ENCODE measurements at places on chromosomes 16 and 17.

GRCh38 chr17:31907342-31907962, 5.9 kb upstream of the UTP6 start:
- peak; percentile 66 for DNase-seq

DNA sequence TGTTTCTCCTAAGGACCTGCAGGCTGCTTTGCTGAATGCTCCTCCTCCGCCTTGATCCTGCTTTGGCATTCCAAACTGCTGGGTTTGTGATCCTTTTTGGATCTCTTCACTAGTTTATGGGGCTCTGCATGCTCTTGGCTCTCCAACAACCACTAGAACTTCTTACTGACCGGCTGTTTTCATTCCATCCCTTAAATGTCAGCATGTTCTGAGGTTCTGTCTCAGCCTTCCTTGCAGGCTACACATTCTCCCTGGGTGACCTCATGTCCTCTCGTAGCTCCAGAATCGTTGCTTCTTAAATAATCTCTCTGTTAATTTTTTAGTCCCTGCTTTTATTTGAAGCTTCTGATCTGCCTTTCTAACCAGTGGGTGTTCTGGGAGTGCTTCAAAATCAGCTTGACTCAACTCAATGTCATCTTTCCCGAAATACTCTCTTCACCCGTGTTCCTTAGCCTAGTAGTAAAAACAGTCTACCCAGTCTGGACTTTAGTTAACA, 119.0 kb upstream of the HS3ST2 start:
- DNase-seq = no peak

DNA sequence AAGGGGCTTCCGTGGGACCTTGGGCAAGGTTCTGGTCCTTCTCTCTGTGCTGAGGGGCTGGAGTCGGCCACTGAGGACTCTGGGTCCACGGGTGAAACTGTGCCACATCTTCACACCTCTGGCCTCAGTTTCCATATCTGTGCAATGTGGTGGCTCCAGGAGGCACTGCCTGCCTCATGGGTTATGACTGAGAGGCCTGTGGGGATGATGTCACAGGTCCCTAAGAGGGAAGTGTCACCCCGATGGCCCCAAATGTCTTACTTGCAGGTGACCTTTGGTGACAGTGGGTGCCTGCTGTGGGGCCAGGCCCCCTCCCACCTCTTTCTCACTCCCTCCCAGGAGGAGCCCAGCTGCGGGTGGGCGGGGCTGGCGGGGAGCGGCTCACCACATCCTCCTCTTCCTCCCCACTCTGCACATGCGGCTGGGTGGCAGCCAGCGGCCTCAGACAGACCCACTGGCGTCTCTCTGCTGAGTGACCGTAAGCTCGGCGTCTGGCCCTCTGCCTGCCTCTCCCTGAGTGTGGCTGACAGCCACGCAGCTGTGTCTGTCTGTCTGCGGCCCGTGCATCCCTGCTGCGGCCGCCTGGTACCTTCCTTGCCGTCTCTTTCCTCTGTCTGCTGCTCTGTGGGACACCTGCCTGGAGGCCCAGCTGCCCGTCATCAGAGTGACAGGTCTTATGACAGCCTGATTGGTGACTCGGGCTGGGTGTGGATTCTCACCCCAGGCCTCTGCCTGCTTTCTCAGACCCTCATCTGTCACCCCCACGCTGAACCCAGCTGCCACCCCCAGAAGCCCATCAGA, at the start of gene IL21R:
IL21R (plus strand) TSS at position 407 of the 801 bp plus-strand sequence. CDS start 27,898 bp downstream, outside the sequence.
- peak; percentile 32 for DNase-seq

GRCh38 chr17:41101586-41102259, at the start of gene KRTAP4-16:
KRTAP4-16 (minus strand) TSS chr17:41102209; CDS start chr17:41102209, 0 bp downstream.
- DNase-seq = no peak

DNA sequence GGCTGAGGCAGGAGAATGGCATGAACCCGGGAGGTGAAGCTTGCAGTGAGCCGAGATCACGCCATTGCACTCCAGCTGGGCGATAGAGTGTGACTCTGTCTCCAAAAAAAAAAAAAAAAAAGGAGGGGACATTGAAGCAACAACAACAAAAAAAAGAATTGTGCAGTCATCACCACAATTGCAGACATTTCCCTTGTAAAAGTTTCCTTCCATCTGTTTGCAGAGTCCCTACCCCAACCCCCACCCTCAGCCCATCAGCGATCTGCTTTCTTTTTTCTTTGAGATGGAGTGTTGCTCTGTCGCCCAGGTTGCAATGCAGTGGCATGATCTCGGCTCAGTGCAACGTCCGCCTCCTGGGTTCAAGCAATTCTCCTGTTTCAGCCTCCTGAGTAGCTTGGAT, 3.7 kb downstream of the MGRN1 start:
- no peak for DNase-seq

DNA sequence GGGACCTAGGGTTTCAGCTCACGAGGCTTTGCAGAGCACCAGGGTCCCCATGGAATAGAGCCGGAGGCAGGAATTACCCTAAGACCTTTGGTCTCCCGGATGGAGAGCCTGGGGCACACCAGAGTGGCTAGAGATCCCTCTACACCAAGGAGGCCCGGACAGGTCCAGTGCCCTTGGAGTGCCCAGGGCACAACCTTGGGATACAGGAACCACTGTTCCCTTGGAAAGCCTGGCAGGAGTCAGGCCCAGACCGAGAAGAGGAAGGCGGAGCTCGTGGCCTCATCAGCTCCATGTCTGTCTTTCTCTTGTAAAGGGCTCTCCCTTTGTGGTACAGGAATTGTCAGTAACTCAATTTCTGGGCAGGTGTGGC, 3.8 kb upstream of the DBNDD1 start:
- DNase-seq = no peak

- DNase-seq = peak; percentile 53
Observed at GRCh38 chr16:50547340-50548124, 664 bp upstream of the NKD1 start.

DNA sequence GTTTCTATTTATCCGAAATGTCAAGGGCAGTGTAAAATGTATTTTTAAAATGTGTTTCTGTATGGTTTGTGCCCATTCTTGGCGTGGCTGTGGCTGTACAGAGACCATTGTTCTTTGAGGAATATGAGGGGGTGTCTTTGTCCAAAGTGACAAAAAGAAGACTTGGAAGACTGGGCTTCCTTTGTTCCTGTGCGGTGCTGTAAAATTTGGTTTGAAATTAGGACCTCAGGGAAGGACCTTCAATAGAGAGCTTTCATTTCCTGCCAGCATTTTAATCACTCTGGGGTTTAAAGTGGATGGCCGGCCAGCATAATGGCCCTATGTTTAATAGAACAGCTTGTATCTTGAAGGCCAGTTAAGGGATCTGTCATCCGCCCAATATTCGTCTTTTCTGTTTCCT, 190.1 kb upstream of the TBX2 start:
- no peak for DNase-seq

GRCh38 chr17:9513266-9513665, 62.4 kb downstream of the STX8 start:
- no peak for DNase-seq

DNA sequence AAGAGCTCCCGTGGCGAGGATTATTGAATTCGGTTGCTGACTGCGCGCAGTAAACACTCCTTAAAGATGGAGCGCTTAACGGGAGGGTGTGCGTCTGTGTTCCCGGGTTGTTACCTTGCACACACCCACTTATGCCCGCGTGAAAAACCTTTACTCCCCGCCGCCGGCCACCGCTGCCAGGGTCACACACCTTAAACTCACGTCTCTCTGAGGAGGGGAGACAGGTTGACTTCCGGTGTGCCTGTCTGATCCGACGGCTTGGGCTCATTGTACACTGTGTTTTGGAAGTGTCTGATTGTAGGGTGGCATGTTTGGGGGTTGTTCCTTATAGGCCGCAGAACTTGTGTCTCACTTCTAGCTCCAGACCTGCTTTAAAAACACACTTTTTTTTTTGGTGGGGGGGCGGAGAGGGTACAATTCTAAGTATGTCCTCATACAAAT, 66.8 kb downstream of the KPNA2 start:
- no peak for DNase-seq

- no peak for DNase-seq
Observed at GRCh38 chr17:41836550-41837196, 641 bp upstream of the NT5C3B start.

DNA sequence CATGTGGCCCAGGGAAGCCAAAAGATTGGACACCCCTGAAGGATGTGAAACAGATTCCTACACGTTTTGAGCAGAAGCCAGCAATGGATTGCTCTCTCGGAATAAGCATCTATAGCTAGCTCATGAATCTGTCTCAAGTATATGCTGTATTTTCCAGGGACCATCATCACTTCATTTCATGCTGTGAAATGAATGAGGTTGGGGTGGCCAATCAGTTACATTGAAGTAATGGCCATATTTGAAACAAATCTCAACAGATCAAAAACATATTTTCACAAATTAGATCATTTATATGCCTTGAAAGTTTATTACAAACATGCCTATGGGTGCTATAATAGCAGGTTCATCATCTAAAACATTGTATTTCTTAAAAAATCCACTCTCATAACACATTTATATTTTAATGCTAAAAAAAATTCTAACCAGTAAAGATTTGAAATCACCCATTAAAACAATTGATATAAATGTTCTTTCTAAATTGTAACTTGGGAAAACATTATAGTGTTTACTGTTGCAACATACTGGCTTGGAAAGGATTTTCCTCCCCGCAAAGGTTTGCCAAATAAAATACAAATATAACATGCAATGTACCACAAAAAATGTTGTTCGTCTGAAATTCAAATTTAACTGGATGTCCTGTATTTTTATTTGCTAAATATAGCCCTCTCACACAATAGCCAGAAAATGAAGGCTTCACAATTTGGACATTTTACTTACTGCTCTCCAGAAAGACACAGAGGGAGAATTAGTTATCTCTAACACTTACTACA, 743.6 kb downstream of the KCNJ2 start:
- DNase-seq = no peak

DNA sequence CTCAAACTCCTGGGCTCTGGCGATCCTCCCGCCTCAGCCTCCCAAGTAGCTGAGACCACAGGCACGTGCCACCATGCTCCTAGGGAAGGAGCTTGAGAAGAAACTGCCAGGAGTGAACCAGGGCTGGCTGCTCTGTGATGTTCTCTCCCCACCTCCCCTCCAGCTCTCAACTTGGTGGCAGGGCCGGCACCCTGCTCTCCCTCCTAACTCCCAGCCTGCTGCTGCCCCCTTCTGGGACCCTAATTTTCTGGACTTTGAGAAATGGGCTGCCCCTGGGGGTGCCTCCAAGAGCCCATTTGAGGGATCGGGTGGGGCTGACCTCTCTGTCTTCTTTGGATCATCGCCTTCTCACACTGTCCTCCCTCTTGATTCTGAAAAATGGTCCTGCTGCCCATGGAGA, 14.9 kb upstream of the STAT3 start:
- DNase-seq = peak; percentile 67

DNA sequence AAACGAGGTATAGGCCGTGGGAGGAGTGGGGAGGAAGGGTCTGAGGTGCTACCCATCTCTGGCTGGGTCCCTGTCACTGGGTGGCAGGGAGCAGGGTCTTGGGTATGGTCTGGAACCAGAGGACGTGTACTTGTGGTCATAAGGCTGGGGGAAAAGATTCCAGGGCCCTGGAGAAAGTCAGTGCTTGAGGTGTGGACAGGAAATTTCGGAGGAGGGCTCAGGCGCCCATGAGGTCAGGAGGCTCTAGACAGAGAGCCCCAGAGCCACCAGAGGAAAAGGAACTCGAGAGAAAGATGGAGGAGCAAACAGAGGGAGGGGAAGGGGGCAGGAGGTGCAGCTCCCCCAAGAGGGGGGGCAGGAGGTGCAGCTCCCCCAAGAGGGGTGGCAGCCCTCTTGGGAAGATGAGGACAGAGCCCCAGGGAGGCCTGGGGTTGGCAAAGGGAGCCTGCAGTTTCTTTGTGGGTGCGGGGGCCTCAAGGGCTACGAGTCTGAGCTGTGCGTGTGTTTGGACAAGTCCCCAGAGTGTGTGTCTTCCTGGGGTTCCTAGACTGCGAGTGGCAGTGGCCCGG, 683 bp upstream of the SLC7A6 start:
- no peak for DNase-seq

DNA sequence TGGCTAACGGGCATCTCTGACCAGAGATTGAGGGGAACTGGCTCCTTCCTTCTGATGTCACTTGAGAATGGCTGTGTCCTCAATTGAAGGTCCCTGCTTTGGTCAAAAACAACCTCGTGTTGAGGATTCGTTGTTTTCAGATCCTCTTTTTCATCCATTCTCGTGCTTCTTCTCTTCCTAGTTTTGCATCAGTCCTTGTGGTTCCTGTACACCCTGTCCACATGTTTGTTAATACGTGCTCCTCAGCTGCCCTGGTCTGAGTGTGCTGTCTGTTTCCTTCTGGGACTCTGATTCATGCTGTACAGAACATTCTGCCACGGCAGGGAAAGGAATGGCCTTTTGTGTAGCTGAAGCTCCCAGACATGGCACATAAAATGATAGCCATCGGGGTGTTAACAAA, 863.2 kb upstream of the GOT2 start:
- no peak for DNase-seq

DNA sequence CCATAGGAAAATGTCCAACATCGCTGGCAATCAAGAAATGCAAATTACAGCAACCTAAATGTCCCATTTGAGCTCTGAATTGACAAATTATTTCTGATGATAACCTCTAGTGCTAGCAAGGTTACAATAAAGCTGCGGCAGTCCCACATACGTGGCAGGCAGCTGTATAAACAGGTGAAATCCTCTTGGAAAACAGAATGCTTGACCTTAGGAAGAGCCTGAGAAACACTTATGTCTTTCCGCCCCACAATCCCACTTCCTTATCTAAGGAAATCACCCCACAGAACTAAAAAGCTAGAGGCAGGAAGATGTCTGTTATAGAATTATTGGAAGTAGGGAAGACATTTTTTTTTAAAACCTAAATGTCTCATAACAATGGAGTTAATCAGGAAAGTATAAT, 154.3 kb downstream of the KATNIP start:
- DNase-seq = no peak

GRCh38 chr16:10754941-10755340, 11.3 kb downstream of the NUBP1 start:
- no peak for DNase-seq

- DNase-seq = no peak
Observed at GRCh38 chr16:75660726-75661302, 13.2 kb downstream of the TERF2IP start.

DNA sequence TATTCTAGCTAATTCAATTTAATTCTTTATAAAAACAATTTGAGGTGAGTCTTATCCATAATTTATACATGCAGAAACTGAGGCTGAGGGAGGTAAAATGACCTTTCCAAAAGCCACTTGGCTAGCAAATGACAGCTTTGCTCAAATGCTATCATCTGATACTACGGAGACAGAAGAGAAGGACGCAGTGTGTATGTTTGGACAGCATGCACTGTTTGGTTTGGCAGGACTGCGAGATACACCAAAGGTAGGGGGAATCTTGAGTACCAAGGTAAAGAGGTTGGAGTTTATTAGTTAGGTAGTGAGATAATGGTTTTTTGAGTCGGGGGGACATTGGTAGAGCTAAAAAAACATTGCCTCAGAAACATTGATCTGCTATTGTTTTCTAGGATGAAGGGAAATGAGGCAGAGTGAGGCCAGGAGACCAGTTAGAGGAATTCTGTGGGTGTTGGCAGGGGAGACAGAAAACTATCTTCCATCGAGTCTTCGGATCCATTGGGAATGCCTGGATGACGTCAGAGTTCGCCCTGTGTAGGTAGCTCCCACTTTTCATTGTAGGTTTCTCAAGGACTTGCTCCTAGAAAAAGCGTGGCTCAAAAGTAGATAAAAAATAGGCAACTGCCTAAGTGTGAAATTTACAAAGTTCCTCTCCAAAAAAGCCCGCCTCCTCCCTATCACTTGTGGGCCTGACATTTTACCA, 2.5 kb upstream of the HS3ST4 start:
- no peak for DNase-seq

- no peak for DNase-seq
Observed at GRCh38 chr17:39916918-39917317, 1.5 kb downstream of the GSDMB start.

- DNase-seq = no peak
Observed at GRCh38 chr16:13634959-13635358, 285.0 kb upstream of the ERCC4 start.
